Activated T-helper 2 cell treated with anti-CD3 and anti-CD28 coated beads, Interferon-gamma antibody, Interleukin-2, Interleukin-4, amounts not matched to agents 10 μg/mL and 5 μg/mL and 100 μg/mL, durations not matched to agents 14 hours and 24 hours and 36 hours (primary cell): ENCODE measurements at places on chromosomes 2 and 18.
A peak's percentile ranks its signal among the peaks of the same experiment; 100 is the strongest.

DNA sequence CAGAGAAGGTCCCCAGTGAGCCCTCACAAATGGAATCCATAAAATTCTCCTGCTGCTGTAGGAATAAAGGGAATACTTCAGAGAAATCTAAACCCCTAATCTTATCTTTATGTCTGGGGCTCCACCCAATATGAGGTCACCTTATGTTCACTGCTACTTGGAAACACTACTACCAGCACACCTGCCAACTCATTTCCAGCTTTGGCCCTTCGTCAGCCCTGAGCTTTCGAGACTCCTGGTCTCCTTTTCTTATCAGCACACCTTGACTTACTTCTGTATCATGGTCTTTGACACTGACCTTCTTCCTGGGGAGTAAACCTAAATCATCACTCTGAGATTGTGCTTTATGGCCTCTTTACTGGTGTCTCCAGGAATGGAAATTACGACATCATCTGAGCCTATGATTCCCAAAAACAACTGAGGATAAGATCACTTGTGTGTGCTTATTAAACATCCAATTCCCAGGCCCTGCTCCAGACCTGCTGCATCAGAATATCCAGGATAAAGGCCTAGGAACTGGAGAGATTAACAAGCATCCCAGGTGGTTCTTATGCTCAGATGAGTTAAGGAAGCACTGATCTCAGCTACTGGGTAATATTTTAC, 22.2 kb upstream of the ASNSD1 start:
- H3K36me3 ChIP-seq, result no peaks in the 10 kb centered on the region
- no peak overlapping the region for H3K4me3 ChIP-seq
- no peak overlapping the region for H3K27ac ChIP-seq
- peaks cover 16% of the 10 kb centered on the region for H3K4me1 ChIP-seq
- no peak for DNase-seq

DNA sequence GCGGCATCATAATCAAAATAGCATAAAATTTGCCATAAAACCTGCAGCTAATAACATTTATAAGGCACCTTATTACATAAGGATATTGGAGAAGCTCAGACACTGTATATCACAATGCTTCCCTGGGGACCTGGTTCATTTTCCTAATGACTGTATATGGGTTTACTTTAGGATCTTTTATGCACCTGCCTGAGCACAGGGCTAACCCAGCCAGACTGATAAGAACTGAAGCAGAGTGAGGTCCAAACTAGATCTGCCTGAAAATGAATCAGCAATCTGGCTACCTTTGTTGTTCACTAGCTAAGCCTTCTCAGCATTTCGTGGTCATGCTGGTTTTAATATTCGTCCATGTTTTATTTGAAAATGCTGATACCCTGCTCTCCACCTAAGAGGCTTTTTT, 1922.3 kb upstream of the CELF4 start:
- H3K27ac ChIP-seq, result no peak overlapping the region
- peaks cover 2% of the 10 kb centered on the region for H3K4me1 ChIP-seq

DNA sequence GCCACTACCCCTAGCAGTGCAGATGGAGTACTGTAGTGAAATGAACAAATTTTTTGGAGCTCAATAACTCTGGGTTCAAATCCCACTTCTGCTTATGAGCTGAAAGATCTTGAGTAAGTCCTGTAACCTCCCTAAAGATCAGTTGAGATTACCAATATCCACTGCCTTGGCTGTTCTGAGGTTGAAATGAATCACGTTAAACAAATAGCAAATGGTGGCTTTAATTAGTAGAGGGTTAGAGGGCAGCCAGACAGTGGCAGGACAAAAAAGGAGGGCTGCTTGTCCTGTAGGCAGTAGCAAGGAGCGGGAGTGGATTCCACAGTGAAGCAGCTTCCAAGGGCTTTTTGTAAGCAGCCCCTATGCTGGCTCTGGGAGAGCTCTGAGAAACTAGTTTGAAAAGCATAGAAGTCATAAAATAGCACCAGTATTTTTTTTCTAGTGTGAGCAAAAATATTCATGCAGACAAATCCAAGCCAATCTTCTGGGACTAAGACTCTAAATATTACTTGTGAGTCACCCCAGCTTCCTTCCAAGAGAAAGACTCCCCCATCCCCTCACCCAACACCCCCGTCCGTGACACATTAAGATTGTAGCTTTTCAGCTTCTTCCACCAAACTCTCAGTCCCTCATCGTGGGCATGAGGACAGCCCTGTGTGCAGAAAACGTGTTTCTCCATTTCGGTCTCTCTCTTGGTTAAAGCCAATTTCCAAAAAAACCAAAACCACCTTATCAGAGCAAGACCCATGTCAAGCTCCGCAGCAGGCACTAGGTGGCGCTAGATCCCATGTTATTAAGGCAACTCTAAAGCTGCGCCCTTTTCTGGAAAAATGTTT, 123.5 kb upstream of the LGALSL start:
- peak overlapping the region; percentile 64 for H3K27ac ChIP-seq
- peak; percentile 54 for DNase-seq
- no peaks in the 10 kb centered on the region for H3K36me3 ChIP-seq

- H3K36me3 ChIP-seq, result no peaks in the 10 kb centered on the region
- H3K27ac ChIP-seq, result no peak overlapping the region
- H3K27me3 ChIP-seq, result no peaks in the 10 kb centered on the region
- no peaks in the 10 kb centered on the region for H3K4me1 ChIP-seq
- no peak for DNase-seq
Observed at GRCh38 chr2:220787251-220787650, 784.9 kb downstream of the EPHA4 start.

DNA sequence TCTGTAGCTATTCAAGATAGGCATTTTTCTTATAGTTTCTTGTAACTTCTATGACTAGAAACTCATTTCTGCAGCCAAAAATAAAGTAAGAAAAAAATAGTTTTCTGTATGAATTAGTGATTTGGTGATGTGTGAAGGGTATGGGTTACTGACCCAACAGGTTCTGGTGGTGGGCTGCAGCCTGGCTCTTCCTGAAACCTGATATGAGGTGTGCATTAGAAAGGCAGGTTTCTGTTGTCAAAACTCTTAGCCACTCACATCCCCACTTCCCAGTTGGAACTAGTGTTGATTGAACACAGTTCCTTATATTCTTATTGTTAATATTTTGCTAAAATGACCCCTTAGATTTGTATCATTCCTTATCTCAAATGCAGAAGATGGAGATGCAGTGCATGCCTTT, 330.8 kb downstream of the THSD7B start:
- no peaks in the 10 kb centered on the region for H3K4me1 ChIP-seq
- H3K4me3 ChIP-seq, result no peak overlapping the region
- H3K27me3 ChIP-seq, result no peaks in the 10 kb centered on the region
- DNase-seq, result no peak
- H3K36me3 ChIP-seq, result no peaks in the 10 kb centered on the region
- H3K27ac ChIP-seq, result no peak overlapping the region

GRCh38 chr18:35671966-35672603, 90.5 kb downstream of the GALNT1 start:
- no peak for DNase-seq
- H3K36me3 ChIP-seq, result peaks cover 8% of the 10 kb centered on the region
- no peak overlapping the region for H3K27ac ChIP-seq
- H3K4me1 ChIP-seq, result no peaks in the 10 kb centered on the region

DNA sequence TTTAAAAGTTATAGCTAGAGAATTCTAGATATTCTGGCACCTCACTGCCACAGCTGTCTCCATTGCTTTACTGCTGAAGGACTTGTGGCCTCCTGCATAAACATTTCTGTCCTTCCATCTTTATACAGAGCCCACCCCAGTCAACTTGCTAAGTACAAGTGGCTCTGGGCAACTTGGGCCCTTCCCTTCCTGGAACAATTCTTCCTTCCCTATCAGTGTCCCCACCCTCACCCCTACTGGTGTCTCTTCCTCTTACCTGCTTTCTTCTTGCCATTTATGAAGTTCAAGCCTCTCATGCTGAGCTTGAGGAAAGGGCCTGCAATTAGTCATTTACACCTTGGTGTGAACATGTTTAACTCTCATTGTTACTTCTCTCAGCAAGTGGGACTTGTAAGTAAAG, 45.0 kb downstream of the ARHGAP25 start:
- peaks cover 46% of the 10 kb centered on the region for H3K4me1 ChIP-seq
- H3K27me3 ChIP-seq, result no peaks in the 10 kb centered on the region
- H3K27ac ChIP-seq, result peak overlapping the region; percentile 48
- H3K4me3 ChIP-seq, result no peak overlapping the region

GRCh38 chr2:173446722-173447121, 92.0 kb downstream of the CDCA7 start:
- H3K4me1 ChIP-seq, result peaks cover 3% of the 10 kb centered on the region
- no peak for DNase-seq
- no peak overlapping the region for H3K4me3 ChIP-seq
- no peaks in the 10 kb centered on the region for H3K36me3 ChIP-seq
- H3K27ac ChIP-seq, result no peak overlapping the region
- peaks cover 19% of the 10 kb centered on the region for H3K27me3 ChIP-seq

DNA sequence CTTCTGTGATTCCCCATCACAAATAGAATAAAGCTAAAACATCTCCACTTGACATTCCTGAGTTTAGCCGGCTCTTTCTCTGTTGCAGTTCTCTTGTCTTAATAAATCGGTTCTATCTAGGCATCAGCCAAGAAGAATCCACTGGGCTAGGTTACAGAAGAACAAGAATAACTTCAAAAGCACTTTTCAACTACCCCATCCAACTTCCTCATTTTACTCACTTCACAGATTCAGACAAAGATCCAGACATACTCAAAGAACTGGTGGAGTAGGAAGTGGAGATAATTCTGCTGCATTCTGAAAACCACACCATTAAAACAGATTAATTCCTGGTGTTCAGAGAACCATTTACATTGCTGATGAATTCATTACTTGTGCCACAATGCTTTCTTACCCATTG, 9.6 kb upstream of the ALPK2 start:
- no peak overlapping the region for H3K4me3 ChIP-seq
- H3K27ac ChIP-seq, result no peak overlapping the region
- H3K4me1 ChIP-seq, result peaks cover 35% of the 10 kb centered on the region
- H3K36me3 ChIP-seq, result no peaks in the 10 kb centered on the region

- no peak for DNase-seq
- no peaks in the 10 kb centered on the region for H3K36me3 ChIP-seq
- no peak overlapping the region for H3K4me3 ChIP-seq
- H3K27me3 ChIP-seq, result no peaks in the 10 kb centered on the region
- H3K27ac ChIP-seq, result no peak overlapping the region
Observed at GRCh38 chr18:22703883-22704585, 229.1 kb upstream of the RBBP8 start.
